ENCODE measurements at places on chromosomes 4 and X.

DNA sequence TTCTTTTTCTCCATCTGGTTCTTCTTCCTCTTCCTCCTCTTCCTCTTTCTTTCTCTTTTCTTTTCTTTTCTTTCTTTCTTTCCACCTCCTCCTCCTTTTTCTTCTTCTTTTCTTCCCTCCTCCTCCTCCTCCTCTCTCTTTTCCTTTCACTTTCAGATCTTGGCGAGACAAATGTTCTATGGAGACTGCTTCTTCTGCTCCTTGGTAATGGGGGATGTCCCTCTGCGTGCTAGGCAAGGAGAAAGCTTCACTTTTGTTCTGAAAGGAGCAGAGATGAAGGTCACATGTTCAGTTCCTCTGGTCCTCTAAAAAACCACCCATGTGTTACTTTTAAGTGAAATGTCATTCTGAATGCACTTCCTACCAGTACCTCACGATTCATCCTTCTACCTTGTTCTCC lies 33.2 kb downstream of the NBDY start:
- DNase-seq: no peak

DNA sequence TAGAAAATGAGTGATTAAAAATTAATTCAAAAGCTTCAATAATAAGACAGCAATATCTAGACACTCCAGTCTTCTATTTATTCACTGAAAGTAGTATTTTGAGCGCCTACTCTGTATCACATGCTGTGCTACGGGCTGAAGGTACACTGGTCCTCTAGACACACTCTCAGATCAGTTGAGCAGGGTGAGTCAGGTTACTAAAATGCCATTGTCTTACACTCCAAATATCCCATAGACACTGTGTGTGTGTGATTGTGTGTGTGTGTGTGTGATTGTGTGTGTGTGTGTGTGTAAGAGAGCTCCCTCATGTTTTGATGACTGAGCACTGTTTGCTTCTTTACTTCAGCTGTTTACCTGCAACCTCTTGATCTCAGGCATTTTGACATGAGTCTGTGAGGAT lies 342.8 kb upstream of the BOD1L1 start:
- no peak for DNase-seq

DNA sequence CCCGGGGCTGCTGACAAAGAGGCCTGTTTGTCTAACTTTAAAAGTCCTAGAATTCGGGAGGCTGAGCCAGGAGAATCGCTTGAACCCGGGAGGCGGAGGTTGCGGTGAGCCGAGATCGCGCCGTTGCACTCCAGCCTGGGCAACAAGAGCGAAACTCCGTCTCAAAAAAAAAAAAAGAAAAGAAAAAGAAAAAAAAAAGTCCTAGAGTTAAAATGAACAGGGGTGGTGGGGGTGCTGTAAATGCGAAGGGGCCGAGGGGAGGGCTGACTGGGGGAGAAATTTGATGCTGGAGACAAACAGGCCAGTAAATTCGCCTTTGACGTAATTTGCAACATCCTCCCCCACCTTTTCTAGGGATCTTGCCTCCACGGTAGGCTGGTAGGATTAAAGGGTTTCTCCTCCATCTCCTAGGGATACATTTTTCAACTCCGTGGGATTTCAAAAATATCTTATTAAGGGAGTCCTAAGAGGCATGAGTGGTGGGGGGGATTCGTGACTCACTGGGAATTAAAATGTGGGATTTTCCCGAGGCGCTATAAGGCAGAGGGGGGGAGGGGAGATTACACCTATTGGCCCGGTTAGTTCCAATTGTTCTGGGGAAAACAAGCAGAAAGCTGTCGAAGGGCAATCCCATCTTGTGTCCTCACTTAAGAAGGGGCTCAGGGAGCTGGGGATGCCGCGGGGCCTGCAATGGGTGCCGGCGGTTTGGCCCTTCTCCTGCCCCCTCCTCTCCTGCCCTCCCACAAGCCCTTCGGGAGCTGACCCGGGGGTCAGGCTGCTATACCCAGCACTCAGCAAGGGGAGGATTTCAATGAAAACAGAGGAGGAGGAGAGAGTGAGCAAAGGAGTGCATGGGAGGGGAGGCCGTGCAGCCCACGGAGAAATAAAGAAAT lies 3.0 kb upstream of the BCOR start:
- no peak for DNase-seq

- DNase-seq: no peak
These were observed 11.6 kb downstream of the AMELX start for GRCh38 chrX:11304829-11305228.

GRCh38 chr4:155400893-155401292 lies 24.1 kb upstream of the MAP9 start:
- DNase-seq: no peak

DNA sequence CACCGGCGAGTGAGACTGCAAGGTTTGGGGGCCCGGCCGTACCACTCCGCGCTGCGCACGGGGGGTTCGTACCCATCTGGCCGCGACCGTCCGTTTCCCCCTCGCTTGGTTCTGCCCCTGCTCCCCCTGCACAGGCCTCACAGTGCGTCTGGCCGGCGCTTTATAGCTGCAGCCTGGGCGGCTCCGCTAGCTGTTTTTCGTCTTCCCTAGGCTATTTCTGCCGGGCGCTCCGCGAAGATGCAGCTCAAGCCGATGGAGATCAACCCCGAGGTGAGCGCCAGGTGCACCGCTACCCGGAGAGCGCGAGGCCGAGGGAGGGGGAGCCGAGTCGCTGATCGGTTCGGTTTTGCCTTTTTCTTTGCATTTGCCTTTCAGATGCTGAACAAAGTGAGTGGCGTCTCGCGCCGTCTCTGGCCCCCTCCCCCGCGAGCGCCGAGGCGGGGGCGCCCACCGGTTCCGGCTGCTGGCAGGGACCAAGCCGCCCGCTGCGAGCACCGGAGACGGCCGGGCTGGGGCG lies at the start of gene UCHL1:
UCHL1 (plus strand) TSS at position 189 of the 517 bp plus-strand sequence; CDS start at position 238, 49 bp downstream.
- DNase-seq: peak; percentile 87

GRCh38 chrX:38435130-38435529 lies 82.7 kb downstream of the OTC start:
- no peak for DNase-seq

- DNase-seq: no peak
These were observed 78.2 kb upstream of the TMEM150C start for GRCh38 chr4:82639971-82640370.

- no peak for DNase-seq
These were observed 57.0 kb upstream of the TBC1D14 start for GRCh38 chr4:6852582-6852981.

DNA sequence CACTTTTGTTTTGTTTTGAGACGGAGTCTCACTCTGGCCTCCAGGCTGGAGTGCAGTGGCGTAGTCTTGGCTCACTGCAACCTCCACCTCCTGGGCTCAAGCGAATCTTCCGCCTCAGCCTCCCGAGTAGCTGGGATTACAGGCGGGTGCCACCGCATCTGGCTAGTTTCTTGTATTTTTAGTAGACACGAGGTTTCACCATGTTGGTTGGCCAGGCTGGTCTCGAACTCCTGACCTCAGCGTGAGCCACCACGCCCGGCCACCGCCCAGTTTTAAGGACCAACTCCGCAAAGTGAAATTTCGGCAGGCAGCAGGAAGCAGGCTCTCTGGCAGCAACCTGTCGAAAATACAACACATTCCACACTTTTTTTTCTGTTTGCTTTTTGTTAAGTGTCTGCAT lies 13.4 kb downstream of the DHRSX start:
- no peak for DNase-seq

GRCh38 chr4:83716874-83717273 lies 181.0 kb downstream of the GPAT3 start:
- DNase-seq: no peak

DNA sequence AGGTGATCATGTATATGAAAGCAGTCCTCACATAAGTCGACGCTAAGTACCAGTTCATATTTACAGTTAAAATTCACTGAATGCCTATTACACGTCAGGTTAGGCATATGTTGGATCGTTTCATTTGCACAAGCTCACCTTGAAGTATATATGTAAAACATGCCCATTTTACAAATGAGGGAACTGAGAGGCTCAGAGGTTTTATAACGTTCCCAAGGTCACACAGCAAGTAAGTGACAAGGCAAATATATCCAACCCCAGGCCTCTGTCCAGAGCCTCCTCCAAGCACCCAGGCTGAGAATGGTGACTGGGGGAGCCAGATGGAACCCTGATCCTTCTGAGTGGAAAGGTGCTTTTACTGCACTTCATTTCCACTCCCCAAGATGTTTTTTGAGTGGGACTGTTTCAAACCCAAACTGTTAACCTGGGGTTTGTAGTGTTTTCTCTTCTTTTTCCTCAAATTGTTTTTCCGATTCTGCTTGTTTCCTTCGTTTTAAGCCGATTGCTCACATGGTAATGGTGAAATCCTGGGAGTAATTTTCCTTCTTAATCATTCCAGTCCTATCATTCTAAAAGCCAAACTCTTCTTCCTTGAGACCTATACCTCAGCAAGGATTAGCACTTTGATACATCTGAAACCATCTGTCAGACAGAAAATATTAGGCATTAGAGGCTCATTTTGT lies 791 bp downstream of the SMIM20 start:
- no peak for DNase-seq

DNA sequence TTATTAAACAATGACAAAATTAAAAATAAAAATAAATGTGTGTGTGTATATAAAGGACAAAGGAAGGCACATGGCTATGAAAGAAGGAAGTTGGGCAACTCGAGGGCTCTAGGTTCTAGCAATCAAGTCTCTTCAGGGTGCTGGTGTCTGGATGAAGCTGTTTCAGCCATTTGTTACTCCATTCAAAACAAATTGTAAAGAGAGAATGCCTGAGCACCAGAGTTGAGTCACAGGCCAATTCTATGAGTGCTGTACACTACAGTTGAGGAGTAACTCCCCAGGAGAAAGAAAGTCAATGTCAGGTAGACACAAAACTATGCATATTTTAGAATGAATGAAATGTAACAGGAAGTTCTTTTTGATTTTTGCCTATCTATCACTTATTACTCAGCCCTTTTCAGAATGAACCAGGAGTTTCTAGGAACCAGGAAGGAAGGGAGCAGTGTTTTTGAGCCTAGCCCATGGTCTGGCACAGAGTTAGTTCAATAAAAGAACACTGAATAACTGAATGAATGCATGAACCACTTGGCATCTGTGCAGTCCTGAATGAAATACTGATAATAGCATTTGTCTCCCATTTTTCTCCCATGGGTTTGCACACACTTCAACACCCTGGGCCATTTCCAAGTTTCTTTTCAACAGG lies 151.7 kb upstream of the CPEB2 start:
- DNase-seq: no peak

DNA sequence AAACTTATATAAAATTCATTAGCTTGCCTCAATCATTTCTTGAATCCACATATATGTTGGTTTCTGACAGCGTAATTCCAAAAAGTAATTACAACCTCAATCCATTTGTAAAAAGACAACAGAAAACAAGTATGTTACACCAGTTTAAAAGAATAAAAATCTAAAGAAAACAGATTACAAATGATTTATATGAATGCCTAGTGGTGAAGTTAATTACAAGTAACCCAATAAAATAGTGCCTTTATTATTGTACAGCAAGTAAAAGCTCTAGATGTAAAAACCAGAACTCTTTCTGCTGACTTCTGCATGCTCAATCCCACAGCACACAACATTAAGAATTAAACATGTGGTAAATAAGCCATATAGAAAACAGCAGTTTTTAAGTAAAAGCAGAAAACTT lies 197.8 kb downstream of the MAB21L2 start:
- DNase-seq: no peak

- no peak for DNase-seq
These were observed 175.6 kb upstream of the HCCS start for GRCh38 chrX:10935501-10935900.

- DNase-seq: no peak
These were observed 59.5 kb downstream of the NSG1 start for GRCh38 chr4:4446434-4446833.

DNA sequence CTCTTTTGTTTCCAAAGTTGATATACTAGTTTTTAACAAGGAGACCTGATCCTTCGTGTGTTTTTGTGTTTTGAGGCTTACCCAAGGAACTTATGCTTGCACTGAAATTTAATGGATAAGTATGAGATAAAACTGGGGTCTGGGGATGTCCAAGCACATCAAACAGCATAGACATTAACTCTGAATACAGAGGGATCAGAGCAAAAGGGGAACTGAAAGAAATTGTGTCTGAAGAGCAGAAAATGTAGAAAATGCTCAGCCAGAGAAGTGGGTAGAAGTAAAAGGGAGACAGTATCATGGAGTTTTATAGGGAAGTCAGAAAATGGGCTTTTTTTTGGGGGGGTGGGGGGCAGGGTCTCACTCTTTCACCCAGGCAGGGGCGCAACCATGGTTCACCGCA lies 695.4 kb downstream of the ARAP2 start:
- no peak for DNase-seq

DNA sequence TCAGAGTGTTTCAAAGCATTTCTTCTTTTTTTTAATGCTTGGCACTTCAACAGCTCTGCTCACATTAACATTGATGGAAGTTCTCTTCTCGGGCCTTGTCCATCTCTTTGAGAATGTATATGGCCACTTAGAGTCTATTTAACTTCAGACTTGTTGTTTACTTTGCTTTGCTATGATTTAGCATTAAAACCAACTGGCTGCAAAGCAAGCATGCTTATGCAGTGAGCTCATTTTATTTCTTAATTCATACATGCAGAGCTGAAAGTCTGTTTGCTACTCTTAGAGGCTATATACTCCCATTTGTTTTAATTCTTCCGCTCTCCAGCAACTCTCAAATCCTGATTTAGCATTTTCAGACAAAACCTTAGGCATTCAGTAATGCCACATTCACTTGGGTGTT lies 107.6 kb upstream of the PACRGL start:
- no peak for DNase-seq

- no peak for DNase-seq
These were observed 247.5 kb downstream of the BCOR start for GRCh38 chrX:39850209-39850608.

- no peak for DNase-seq
These were observed 53.9 kb downstream of the CPZ start for GRCh38 chr4:8646296-8647093.

DNA sequence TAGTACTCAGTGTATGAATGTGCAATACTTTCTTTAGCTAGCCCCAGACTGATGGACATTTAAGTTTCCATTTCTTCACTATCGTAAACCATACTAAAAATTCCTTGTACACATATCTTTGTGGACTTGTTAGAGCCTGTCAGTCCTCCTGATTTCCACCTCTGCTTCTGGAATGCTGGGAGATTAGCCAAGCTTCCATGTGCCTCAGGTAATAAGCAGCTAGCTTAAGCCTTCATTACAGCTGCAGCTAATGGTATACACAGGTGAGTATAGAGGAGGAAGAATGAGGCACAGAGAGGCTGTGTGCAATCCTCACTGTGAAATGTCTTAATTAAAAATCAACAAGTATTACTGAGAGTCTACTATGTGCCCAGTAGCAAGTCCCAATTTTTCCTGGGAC lies 9.8 kb downstream of the SMIM9 start:
- DNase-seq: no peak

- DNase-seq: peak; percentile 34
These were observed 56.5 kb downstream of the PRDM5 start for GRCh38 chr4:120865985-120866384.

GRCh38 chr4:38213083-38213805 lies 253.0 kb downstream of the PTTG2 start:
- DNase-seq: no peak

DNA sequence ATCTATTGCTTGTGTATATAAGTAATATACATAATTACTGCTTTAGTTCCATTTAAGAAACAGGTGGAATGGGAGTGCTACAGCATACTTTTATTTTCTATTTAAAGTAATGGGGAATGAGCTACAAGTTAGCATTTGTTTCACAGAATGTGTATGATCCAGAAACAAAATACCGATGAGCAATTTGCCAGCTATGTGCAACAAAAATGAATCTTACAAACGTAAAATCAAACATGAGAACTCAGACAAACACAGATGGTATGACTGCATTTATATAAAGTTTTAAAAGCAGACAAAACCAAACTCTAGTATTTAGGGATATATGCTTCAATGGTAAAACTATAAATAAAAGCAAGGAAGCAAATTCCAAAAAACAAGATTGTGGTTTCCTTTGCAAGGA lies 141.7 kb downstream of the PAPSS1 start:
- no peak for DNase-seq

GRCh38 chrX:153685156-153685536 lies 2.6 kb upstream of the SLC6A8 start:
- no peak for DNase-seq

Data from iPS-NIHi11 (cell line).